Activated naive CD8-positive, alpha-beta T cell treated with anti-CD3 and anti-CD28 coated beads for 36 hours (primary cell): ENCODE measurements at places on chromosomes 1 and 21.

GRCh38 chr1:200305806-200306205 lies 104.0 kb downstream of the ZNF281 start:
- DNase-seq: no peak

DNA sequence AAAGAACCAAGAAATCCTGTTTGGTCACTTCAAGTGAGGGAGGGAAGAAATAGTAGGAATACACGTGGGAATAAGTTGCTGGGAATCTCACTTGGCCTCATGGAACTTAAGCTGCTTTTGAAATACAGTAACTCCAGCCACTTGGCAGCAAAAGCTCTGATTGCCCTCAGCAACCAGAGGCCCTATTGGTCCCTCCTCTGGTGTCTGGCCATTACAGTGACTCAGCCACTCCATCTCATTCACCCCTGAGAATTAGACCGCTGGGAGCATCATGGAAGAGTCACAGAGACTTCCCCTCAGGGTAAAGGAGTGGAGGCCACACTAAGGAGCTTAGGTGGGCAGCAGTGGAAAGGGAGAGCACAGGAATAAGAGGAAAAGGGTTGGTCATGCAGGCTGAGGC lies 99.6 kb downstream of the ELAVL4 start:
- DNase-seq: no peak

DNA sequence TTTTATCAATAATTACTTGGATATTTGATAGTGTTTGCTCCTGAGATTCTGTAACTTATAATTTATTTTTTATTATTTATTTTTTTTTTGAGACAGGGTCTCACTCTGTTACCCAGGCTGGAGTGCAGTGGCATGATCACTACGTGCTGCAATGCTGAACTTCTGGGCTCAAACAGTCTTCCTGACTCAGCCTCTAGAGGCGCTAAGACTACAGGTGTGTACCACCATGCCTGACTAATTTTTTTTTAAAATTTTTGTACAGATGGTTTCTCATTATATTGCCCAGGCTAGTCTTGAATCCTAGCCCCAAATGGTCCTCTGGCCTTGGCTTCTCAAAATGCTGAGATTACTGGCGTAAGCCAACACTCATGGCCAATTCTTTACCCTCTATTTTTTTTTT lies 845.5 kb upstream of the ADGRL4 start:
- DNase-seq: no peak

DNA sequence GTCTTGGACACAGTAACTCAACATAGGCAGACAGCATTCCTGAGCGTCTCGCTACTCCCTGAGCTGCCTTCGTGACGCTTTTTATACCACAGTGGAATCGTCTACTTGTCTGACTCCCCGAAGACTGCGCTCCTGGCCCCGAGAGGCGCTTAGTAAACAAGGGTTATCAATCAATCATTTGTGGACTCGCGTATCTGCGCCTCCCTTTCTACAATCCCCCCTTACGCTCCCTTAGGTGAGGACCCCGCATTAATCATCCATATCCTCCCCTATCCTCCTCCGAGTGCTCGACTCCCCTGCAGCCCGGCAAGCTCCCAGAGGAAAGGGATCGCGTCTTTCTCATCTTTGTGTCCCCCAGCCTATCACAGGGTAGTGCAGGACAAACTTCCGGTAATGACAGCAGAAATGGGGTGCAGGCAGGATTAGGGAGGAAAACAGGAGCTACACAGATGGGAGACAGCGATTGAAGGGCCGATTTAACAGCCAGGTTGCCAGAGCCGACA lies 522 bp downstream of the TMEM59 start:
- DNase-seq: peak; percentile 26
